Lower lobe of right lung (tissue), 2 donors: ENCODE measurements at places on chromosomes 1 and 21. TPM values are rescaled to one million over a fixed set of nuclear protein-coding genes. Genes with fewer than 3 reads are reported as not detected.

The CFHR1 gene
- 0.74 TPM for total RNA-seq

DNA sequence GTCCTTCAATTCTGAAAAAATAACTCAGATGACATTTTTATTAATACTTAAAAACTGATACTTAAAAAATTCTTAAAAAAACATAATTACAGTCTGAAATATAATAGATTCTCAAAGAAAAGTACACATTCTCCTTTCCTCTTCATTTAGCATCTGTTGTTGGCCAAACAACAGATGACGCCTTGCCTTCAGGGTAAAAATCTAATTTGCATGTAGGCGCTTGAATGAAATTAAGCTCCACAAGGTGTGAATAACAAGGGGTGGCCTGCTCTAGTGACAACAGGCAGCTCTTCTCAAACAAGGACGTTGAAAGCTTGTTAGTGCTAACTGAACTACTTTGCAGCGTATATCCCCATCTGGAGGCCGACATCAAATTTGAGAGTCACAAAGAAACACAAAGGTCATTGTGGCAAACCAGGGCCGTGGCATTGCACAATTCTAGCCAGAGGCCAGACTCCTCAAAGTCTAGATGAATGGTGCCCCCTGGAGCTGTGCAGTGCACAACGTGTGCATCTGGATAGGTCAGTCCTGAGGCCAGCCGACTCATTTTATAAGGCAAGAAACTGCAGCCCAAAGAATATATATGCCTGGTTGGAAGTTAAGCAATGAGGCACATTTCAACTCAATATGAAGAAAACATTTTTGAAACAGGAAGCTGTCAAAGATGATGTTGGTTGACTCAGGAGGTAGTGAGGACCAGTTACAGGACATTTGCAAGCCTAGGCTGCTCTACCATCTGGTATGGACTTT lies 459.2 kb upstream of the RUNX1 start:
- DNase-seq = peak; percentile 84
- H3K27me3 ChIP-seq = no peaks in the 10 kb centered on the region
- H3K4me3 ChIP-seq = no peak overlapping the region
- H3K27ac ChIP-seq = peak overlapping the region; percentile 33
- H3K4me1 ChIP-seq = peaks cover 22% of the 10 kb centered on the region
- no peaks in the 10 kb centered on the region for H3K36me3 ChIP-seq

- no peaks in the 10 kb centered on the region for H3K27me3 ChIP-seq
- H3K36me3 ChIP-seq = no peaks in the 10 kb centered on the region
- no peak for DNase-seq
- no peak overlapping the region for H3K4me3 ChIP-seq
- H3K27ac ChIP-seq = no peak overlapping the region
- no peaks in the 10 kb centered on the region for H3K4me1 ChIP-seq
Measured at GRCh38 chr1:222798116-222798515, 16.7 kb upstream of the DISP1 start.

DNA sequence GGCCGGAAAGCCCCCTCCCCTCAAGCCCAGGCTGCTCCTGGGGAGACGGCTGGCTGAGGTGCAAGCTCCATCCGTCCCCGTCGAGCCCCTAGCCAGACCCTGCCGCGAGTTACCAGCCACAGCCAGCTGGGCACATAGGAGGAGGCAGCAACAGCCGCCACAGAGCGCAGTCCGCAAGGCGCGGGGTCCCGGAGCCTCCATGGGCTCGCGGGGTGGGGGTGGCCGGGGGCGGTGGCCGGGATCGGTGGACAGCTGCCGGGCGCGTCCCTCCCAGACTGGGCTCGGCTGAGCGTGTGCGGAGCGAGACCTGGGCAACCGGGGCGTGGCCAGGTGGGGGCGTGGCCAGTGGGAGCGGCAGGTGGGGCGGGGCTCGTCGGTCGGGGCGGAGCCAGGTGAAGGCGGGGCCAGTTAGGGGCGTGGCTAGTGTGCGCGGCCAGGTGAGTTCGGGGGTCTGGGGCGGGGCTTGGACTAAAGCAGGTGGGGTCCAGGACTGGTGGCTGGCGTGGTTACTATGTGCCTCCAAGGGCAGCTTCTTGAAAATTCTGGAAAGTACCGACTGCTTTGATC lies at the start of gene CD164L2:
TSS of gene CD164L2 (minus strand) at position 295 of the 567 bp plus-strand sequence. CDS start at position 201, 94 bp downstream.
- H3K4me1 ChIP-seq = peaks cover 17% of the 10 kb centered on the region
- DNase-seq = peak; percentile 84
- H3K27ac ChIP-seq = no peak within 1 kb of the TSS
- no peaks in the 10 kb centered on the region for H3K27me3 ChIP-seq
- no peaks in the 10 kb centered on the region for H3K36me3 ChIP-seq
